ENCODE measurements at places on chromosomes 13 and 19. TPM values are rescaled to one million over a fixed set of nuclear protein-coding genes. Genes with fewer than 3 reads are reported as not detected.

GRCh38 chr19:42487798-42488178 is 40.5 kb downstream of the CEACAM1 start:
- no peak for DNase-seq

DNA sequence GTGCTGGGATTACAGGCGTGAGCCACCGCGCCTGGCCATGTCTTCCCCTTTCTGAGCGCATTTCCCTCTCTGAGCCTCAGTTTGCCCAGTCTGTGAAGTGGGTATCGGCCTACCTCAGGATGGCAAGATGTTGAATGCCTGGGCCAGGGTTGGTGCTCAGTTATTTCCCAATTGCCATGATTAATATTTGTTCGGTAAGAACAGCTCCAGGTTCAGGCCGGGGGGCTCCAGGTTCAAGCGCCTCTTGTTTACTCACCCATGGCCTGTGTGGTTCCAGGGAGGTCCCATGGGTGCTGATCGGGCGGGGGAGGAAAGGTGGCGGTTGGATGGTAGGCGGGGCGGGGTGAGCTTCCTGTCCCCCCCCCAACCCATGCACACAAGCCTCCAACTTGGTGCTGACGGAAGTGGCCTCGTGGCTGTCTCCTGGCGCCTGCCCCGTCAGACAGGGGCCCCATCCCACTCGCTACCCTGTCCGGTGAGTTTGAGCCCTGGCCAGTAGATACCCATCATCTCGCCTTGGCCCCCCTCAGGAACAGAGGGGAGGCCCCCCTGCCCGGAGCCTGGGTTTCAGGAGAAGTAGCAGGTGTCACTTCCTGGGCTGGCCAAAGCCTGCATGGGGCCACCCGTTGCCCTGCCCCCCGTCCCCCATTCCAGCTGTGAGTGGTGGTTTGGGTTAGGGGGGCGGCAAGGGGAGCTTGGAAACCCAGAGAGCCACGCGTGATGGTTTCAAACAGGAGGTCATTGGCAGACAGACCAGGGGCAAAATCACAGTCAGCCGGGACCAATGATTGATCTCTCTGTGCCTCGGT is at the start of gene FCHO1:
Gene FCHO1 (plus strand): TSS at position 375 of the 809 bp plus-strand sequence. CDS start 3,688 bp downstream, outside the sequence.
- DNase-seq, result no peak

GRCh38 chr13:44129418-44129817 is 244.2 kb upstream of the SERP2 start:
- DNase-seq, result no peak

DNA sequence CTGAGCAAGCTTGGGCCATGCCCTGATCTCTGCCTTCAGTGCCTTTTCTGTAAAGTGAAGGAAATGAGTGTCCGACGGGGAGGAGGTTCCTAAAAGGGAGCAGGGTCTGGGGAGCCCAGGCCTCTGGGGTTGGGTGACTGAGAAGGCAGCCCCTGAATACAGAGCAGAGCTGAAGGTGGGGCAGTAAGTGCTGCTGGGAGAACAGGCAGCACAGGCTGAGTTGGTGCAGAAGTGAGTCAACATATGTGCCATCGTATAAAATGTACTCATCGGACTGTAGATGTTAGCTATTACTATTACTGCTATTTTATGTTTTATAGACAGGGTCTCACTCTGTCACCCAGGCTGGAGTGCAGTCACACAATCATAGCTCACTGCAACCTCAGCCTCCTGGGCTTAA is 1.0 kb upstream of the HAMP start:
- no peak for DNase-seq

DNA sequence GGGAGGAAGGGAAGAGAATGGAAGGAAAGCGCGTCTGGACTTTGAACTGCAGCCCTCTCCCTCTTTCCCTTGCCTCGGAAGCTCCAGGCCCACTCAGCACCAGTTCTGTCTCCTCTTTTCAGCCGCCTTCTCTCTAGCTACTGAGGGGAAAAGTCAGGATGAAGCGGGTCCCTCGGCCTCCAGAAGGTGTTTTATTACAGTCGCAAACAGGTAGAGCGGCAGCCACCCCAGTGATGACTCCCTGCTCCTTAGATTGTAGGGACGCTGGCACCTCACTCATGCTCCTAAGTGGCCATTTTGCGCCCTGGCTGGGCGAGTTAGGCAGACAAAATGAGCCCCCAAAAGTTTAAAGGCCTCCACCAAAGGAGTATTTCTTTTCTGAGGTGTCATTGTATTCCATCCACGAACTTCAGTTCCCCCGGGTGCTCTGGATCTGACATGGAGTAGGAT is 954 bp upstream of the STK24 start:
- no peak for DNase-seq

DNA sequence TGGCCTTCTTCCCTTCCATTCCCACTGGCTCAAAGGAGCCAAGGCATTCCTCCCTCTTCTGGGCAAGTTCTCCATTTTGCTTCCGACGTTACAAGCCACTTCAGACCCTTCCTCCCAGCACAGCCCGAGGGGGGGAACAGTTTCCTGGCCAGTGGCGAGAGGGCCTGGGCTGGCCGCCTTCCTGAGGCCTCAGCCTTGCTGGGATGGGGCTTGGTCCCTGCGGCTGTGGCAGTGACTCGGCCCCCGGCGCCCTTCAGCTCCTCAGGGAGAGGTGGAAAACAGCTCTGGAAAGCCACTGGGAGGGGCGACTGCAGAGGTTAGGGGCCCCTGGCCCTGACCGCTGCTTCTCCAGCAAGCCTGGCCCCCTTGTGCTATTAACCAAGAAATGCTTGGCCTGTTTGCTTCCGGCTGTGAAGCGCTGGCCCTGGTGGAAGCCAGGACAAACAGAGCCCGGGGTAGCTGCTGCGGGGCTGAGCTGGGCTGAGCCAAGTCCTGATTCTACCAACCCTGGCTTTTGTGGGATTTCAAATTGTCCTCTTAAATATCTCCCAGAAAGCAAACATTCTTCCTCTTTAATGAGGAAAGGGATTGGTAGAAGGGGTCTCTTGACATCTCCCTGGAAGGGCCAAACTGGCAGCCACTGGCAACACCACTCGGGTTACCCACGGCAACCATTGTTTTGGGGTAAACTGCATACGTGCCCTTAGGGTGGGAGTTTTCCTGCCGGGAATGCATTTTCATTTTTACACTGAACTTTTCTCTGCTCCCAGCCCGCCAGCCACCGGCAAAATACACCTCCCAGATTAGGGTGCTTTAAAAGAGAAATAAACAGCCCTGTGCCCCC is 38.7 kb downstream of the C13orf46 start:
- peak; percentile 63 for DNase-seq

DNA sequence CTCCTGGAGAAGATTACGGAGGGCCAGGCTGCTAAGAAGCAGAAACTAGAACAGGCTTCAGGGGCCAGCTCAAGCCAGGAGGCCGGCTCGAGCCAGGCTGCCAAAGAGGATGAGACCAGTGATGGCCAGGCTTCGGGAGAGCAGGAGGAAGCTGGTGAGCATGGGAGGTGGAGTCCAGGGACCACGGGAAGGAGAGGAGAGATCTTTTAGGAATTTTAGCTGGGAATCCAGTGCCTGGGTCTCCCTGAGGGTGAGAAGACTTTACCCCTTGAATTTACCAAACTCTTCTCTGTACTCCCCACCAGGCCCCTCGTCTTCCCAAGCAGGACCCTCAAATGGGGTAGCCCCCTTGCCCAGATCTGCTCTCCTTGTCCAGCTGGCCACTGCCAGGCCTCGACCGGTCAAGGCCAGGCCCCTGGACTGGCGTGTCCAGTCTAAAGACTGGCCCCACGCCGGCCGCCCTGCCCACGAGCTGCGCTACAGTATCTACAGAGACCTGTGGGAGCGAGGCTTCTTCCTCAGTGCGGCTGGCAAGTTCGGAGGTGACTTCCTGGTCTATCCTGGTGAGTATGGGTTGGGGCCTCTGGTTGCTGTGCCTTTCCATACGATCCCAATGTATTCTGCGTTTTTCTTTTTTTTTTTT is 824 bp downstream of the TSEN34 start:
- DNase-seq, result no peak

- no peak for DNase-seq
These were observed 44.8 kb upstream of the OLFM4 start for GRCh38 chr13:52983836-52984235.

DNA sequence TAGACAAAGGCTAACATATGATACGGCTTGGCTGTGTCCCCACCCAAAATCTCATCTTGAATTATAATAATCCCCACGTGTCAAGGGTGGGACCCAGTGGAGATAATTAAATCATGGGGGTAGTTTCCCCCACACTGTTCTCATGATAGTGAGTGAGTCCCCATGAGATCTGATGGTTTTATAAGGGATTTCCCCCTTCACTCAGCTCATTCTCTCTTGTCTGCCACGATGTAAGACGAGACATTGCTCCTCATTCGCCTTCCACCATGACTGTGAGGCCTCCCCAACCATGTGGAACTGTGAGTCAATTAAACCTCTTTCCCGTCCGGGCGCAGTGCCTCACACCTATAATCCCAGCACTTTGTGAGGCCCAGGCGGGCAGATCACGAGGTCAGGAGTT is 143.5 kb downstream of the RXFP2 start:
- DNase-seq, result no peak

DNA sequence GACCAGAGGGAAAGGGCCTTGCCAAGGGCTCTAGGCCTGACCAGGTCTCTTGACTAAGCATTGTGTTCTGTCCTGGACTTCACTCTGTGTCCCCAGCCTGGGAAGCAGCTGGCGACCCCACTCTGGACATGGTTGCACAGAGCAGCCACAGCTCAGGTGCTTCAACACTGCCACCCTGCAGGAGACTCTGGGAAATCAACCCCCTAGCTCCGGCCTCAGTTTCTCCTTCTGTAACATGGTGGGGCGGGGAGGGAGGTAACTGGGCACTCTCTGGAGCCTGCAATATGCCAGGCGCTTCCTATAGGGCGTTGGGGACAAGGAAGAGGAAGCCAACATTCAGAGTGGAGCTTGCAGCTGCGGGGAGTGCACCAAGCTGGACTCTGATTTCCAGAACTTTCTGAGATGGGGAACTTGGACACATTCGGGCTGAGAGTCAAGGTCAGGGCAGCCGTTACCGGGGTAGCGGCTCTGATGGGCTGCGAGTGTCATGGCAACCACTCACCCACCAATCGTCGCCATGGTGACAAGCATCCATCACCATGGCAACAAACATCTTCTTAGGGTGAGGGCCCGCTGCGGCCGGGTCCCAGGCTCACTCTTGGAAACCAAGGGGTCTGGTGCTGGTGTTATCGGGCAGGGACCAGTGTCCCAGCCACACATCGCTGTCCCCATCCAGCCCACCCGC is 12.8 kb downstream of the F2RL3 start:
- no peak for DNase-seq

- DNase-seq, result no peak
These were observed 114.5 kb downstream of the KLF5 start for GRCh38 chr13:73173279-73173811.

- DNase-seq, result peak; percentile 97
These were observed 4.1 kb downstream of the IER2 start for GRCh38 chr19:13154241-13154778.

DNA sequence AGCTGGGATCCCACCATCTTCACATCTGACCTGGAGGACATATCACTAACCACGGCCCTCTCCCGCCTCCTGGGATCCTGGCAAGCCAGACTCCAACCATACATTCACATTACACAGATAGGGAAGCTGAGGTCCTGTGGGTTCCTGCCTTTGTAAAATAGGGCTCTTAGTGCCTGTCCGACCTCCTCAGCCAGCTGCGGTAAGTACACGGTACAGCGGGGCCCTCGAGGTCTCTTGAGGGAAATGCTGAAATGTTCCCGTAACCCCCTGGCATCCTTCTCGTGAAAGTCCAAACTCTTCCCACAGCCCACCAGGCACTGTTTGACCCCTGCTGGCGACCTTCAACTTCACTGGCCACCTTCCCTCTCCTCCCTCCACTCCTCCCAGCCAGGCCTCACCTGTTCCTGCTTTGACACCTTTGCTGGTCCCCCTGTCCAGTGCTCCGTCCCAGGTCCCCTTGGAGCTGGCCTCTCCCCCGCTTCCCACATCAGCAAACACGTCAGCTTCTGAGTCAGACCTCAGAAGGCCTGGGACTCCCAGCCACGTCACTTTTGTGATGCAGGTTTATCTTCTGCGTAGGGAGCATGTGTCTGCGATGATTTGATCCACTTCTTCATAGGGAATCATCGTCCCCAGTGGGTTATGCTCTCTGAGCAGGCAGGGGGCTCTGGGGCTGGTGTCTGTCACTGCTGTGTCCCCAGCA is 8.8 kb upstream of the GNG7 start:
- no peak for DNase-seq

GRCh38 chr19:1251330-1252220 is 3.2 kb downstream of the MIDN start:
- DNase-seq, result peak; percentile 90

DNA sequence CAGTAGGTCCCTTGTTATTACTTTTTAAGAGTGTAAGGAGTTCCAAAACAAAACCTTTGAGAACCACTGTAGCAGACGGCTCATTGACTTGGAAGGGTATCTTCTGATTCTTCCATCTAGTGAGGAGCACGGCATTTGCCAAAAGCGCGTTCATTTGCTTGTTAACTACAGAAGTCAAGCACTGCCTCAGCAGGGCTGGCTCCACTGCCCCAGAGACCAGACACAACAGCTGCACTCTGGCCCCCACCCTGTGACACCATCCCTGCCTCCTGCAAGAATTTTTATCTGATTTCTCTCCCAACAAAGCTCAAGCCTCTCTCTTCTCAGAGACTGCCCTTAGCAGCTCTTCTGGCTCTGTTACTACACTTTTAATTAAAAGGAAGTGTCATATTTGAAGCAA is 20.7 kb upstream of the XPO4 start:
- no peak for DNase-seq

- DNase-seq, result peak; percentile 75
These were observed 10.2 kb downstream of the MKNK2 start for GRCh38 chr19:2040647-2041432.

DNA sequence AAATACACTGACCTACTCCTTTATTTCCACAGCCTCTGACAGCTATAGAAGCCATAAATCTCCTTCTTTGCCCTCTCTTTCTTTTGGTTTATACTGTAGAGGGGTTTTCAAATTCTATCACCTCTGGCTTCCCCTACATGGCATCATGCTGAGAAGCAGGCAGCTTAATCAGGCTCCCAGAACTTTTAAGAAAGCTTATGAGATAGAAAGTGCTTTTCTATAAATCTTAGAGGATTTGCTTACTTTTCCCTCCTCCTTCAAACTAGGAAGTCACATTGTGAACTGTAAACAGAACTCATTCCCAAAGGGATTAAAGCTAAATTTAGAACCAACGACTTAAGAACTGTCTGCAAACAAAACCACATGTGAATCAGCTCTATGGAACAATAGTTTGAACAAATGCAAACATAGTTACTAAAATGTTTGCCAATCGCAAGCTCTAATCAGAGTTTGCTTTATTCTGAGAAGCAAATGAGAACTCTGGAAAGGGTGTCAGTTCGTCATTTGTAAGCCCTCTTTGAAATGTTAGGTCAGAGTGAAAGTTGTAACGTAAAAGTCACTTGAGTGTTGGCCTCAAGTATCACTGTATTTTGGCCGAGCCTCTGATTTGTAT is 344.1 kb downstream of the RFC3 start:
- DNase-seq, result peak; percentile 40

- no peak for DNase-seq
These were observed 314.9 kb upstream of the SLITRK5 start for GRCh38 chr13:87356314-87356713.

The ZNF737 gene
- 43.5 TPM for polyA plus RNA-seq

The CEACAM3 gene
- not detected for polyA plus RNA-seq

The ZNF850 gene
- polyA plus RNA-seq, result 4.3 TPM

The SPTBN4 gene
- 1.3 TPM for polyA plus RNA-seq

The NLRP7 gene
- polyA plus RNA-seq, result not detected
